ENCODE measurements at places on chromosomes 3 and 15.

GRCh38 chr15:70762469-70763119 lies 764 bp downstream of the UACA start:
- H3K27me3 ChIP-seq: no peaks in the 10 kb centered on the region
- H3K27ac ChIP-seq: peak overlapping the region; percentile 73
- peak overlapping the region; percentile 79 for H3K4me3 ChIP-seq
- peaks cover 21% of the 10 kb centered on the region for H3K36me3 ChIP-seq

GRCh38 chr3:116873142-116873541 lies 163.6 kb downstream of the TUSC7 start:
- no peaks in the 10 kb centered on the region for H3K4me1 ChIP-seq
- DNase-seq: no peak
- H3K27me3 ChIP-seq: no peaks in the 10 kb centered on the region
- no peaks in the 10 kb centered on the region for H3K36me3 ChIP-seq
- H3K4me3 ChIP-seq: no peak overlapping the region

DNA sequence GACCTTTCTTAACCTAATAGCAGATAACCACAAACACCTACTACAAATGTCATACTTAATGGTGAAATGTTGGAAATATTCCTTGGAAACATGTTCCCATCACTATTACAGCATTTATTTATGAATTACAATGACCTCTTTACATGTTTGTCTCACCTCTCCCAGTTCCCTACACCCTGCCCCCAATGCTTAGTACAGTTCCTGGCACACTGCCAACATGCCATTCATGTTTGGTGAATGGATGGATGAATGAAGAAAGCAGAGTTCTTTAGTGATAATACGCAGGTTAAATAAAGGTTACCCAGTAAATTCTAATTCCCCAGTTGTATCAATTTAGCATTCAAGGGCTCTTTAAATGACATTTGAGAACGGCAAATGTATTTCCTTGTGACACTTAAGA lies 259.9 kb upstream of the ATP11B start:
- H3K27ac ChIP-seq: no peak overlapping the region
- no peaks in the 10 kb centered on the region for H3K36me3 ChIP-seq
- H3K27me3 ChIP-seq: no peaks in the 10 kb centered on the region
- no peaks in the 10 kb centered on the region for H3K4me1 ChIP-seq
- no peak overlapping the region for H3K4me3 ChIP-seq

GRCh38 chr3:12963922-12964701 lies 109.1 kb downstream of the IQSEC1 start:
- H3K4me1 ChIP-seq: no peaks in the 10 kb centered on the region
- no peak overlapping the region for H3K27ac ChIP-seq
- H3K27me3 ChIP-seq: no peaks in the 10 kb centered on the region
- no peak for DNase-seq
- H3K4me3 ChIP-seq: no peak overlapping the region
- H3K36me3 ChIP-seq: peaks cover 2% of the 10 kb centered on the region

- H3K4me3 ChIP-seq: no peak overlapping the region
- no peaks in the 10 kb centered on the region for H3K36me3 ChIP-seq
- no peaks in the 10 kb centered on the region for H3K4me1 ChIP-seq
- no peak for DNase-seq
- no peak overlapping the region for H3K27ac ChIP-seq
- H3K27me3 ChIP-seq: peaks cover 11% of the 10 kb centered on the region
These were observed 45.4 kb downstream of the SLC6A1 start for GRCh38 chr3:11037976-11038375.

- H3K27ac ChIP-seq: peak overlapping the region; percentile 60
- peaks cover 73% of the 10 kb centered on the region for H3K36me3 ChIP-seq
- DNase-seq: no peak
- no peak overlapping the region for H3K4me3 ChIP-seq
These were observed 66.4 kb downstream of the ASTE1 start for GRCh38 chr3:130960139-130960795.

GRCh38 chr3:122257644-122258364 lies 67.2 kb upstream of the CSTA start:
- peaks cover 27% of the 10 kb centered on the region for H3K27me3 ChIP-seq
- H3K4me3 ChIP-seq: no peak overlapping the region
- no peaks in the 10 kb centered on the region for H3K4me1 ChIP-seq
- no peak overlapping the region for H3K27ac ChIP-seq
- no peaks in the 10 kb centered on the region for H3K36me3 ChIP-seq
- DNase-seq: no peak

DNA sequence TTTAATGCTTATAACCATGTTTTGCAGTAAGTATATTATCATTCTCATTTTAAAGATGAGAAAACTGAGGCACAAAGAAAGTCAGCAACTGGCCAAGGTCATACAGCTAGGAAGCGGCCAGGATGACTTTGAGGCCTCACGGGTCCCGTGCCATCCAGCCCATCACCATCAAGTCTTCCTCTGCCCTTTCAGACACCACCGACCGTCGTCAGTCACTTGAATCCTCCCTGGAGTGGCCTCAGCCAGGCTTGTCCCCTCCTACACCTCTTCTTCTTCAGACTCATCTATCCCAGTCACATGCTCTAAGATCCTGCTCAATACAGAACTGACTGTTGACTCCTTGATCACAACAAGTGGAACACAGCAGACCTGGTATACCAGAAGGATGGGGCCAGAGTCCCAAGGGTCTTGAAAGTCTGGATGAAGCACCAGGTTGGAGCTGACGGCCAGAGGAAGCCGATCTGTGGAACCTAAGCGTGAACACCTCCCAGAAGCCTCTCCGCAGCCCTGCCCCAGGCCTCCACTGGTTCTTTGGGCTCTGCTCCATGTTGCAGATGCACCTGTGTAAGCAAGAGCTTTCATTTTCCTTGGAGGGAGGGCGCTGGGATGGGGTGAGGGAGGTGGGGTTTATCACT lies 22.1 kb downstream of the ITGA11 start:
- H3K36me3 ChIP-seq: no peaks in the 10 kb centered on the region
- DNase-seq: no peak
- no peak overlapping the region for H3K4me3 ChIP-seq
- no peak overlapping the region for H3K27ac ChIP-seq
- no peaks in the 10 kb centered on the region for H3K4me1 ChIP-seq

DNA sequence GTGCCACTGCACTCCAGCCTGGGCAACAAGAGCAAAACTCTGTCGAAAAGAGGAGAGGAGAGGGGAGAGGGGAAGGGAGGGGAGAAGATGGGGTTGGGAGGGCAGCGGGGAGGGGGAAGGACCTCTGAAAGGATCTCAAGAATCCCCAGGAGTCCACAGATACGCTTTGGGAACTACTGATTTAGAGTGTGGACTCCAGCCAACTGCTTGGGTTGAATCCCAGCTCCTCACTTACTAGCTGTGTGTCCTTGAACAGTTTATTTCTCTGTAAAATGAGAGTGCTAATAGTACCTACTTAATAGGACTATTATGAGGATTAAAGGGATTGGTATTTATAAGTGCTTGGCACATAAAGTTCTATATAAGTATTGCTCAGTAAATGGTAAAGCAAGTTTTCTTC lies 45.0 kb upstream of the FAH start:
- H3K36me3 ChIP-seq: no peaks in the 10 kb centered on the region
- DNase-seq: no peak
- no peak overlapping the region for H3K27ac ChIP-seq
- no peaks in the 10 kb centered on the region for H3K4me1 ChIP-seq

DNA sequence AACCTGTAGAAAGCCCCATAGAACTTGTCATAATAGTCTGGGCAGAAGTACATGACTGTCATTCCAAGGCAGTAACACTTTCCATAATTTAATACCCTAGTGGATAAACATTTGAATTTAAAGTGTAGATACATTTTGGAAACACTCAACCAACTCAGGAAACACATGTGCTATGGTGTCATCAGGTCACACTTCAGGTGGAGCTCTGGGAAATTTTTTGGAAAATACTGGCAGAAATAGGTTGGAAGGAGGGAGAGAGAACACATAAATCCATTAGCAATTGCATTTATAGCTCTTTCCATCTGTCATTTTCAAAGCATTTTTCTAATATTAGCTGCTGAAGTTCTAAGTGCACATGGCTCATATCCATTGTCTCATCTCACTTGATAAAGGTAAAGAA lies 135.7 kb downstream of the MEIS2 start:
- peaks cover 11% of the 10 kb centered on the region for H3K4me1 ChIP-seq
- no peak for DNase-seq
- no peaks in the 10 kb centered on the region for H3K27me3 ChIP-seq
- H3K36me3 ChIP-seq: peaks cover 41% of the 10 kb centered on the region

DNA sequence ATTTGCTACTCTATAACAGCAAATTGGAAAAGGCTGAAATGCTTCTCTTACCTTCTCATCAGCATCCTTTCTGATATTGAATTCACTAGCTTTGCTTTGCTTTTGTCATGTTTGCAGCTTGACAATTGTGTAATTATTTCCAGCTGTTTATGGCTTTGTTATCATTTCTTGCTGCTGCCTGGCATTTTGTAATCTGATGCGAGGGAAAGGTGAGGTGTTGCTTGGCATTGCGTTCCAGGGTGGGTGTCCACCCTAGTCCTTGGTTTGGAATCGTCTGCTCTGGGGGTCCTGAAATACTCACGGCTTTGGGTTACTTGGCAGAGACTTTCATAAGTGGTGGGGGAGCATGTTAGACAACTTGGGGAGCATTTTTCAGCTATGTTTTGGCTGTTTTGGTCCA lies 2.9 kb downstream of the CACNA2D3 start:
- H3K4me3 ChIP-seq: no peak overlapping the region
- peaks cover 26% of the 10 kb centered on the region for H3K4me1 ChIP-seq
- no peaks in the 10 kb centered on the region for H3K36me3 ChIP-seq
- no peak for DNase-seq
- H3K27me3 ChIP-seq: peaks cover 36% of the 10 kb centered on the region

DNA sequence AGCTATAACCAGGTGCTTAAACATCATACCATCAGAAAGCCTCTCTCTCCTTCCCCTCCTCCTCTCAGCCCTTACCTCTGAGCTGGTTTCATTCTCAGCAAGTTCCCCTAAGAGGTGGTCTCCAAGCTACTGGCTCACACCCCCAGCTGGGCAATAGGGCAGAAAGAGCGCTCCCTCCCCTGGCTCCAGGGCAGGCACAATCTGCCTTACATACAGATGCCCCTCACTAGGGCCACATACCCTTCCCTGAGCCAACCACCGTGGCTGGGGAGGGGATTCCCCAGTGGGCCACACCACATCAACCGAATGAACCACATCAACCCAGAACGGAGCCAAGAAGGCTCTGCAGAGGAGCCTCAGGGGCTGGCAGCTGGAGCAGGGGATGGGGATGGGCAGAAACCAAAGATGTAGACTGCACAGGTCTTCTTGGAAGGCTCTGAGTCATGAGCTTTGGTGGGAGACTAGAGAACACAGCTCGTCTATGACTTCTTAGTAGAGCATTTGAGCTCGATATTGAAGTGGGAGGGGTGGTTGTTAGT lies 4.6 kb upstream of the FBLN2 start:
- no peak for DNase-seq
- no peaks in the 10 kb centered on the region for H3K27me3 ChIP-seq
- H3K36me3 ChIP-seq: no peaks in the 10 kb centered on the region

DNA sequence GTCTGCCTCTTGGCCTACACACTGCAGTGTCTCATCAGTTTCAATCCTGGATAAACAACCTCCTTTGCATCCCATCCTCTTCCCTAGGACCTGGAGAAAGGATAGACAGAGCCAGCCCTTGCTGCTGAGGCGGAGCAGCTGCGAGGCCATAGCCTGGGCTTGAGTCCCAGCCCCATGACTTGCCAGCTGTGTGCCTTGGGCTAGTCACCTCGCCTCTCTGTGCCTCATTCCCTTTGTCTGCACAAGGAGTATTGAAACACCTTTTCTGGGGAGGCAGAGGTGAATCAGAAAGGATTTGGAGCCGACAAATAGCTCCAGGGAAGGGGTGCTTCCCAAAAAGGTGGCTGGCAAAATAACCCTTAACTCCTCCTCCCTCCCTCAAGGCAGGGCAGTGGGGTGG lies 65.0 kb upstream of the SLC6A1 start:
- no peaks in the 10 kb centered on the region for H3K27me3 ChIP-seq
- no peak overlapping the region for H3K4me3 ChIP-seq
- peaks cover 34% of the 10 kb centered on the region for H3K4me1 ChIP-seq
- H3K27ac ChIP-seq: no peak overlapping the region
- no peak for DNase-seq

DNA sequence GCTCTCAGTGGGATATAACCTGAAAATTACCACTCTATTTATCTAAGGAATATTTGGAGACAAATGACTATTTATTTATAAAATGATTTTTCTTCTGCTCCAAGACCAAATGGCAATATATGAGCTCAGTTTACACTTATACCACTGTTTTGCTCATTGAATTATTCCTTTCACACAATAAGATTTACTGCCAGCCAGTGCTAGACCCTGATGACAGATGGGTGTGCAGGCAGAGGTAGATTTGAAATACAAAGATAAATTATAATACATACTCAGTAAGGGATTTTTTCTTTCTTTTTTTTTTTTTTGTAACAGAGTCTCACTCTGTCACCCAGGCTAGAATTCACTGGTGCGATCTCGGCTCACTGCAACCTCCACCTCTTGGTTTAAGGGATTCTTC lies 980.3 kb downstream of the EPHA3 start:
- no peak overlapping the region for H3K27ac ChIP-seq
- no peaks in the 10 kb centered on the region for H3K4me1 ChIP-seq
- no peak for DNase-seq
- H3K36me3 ChIP-seq: no peaks in the 10 kb centered on the region

DNA sequence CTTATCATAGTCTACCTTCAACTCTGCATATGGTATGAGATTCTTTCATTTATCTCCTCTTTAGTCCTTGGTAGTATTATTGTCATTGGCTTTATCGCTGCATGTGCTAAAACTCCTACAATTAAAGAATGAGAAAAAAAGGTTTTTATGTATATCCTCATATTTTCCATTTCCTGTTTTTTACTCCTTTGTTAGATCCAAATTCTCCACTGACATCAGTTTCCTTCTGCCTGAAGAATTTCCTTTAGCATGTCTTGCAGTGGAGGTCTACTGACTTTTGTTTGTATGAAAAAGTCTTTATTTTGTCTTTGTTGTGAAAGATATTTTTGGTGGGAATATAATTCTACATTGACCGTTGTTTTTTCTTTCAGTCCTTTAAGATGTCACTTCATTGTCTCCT lies 81.0 kb upstream of the TNIK start:
- H3K4me3 ChIP-seq: no peak overlapping the region
- DNase-seq: no peak
- H3K36me3 ChIP-seq: no peaks in the 10 kb centered on the region
- no peak overlapping the region for H3K27ac ChIP-seq

DNA sequence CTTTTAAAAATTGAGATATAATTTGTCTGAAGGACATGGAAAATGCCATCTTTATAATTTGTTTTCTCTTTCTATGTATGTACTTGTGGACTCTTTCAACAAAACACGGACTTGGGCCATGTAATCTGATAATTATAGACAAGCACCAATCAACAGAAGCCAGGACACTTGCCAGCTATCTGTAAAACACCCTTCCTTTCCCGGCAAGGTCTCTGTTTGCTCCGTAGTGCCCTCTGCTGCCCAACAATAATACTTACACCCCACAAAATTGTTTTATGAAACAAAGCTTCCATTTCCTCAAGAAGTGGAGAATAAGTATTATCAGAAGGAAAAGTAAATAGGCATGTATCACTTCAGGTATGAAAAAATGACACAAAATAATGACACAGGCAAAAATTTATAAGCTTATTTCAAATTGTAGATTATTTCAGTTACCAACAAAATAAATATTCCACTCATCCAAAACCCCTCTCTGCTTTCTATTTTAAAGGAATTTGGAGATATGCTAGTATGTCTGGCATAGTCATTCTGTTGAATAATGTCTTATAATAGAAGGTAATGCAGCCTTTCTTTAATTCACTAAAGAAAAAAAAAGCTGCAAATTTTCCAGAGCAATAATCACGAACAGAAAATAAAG lies 32.8 kb downstream of the MYH15 start:
- no peaks in the 10 kb centered on the region for H3K27me3 ChIP-seq
- H3K4me3 ChIP-seq: no peak overlapping the region
- DNase-seq: peak; percentile 38
- no peaks in the 10 kb centered on the region for H3K36me3 ChIP-seq
- H3K27ac ChIP-seq: no peak overlapping the region

- H3K27me3 ChIP-seq: no peaks in the 10 kb centered on the region
- peaks cover under 1% of the 10 kb centered on the region for H3K36me3 ChIP-seq
- no peak overlapping the region for H3K4me3 ChIP-seq
- no peak overlapping the region for H3K27ac ChIP-seq
These were observed 8.3 kb upstream of the SLC12A8 start for GRCh38 chr3:125220727-125221429.
